ENCODE measurements at places on chromosomes 12 and 14.

DNA sequence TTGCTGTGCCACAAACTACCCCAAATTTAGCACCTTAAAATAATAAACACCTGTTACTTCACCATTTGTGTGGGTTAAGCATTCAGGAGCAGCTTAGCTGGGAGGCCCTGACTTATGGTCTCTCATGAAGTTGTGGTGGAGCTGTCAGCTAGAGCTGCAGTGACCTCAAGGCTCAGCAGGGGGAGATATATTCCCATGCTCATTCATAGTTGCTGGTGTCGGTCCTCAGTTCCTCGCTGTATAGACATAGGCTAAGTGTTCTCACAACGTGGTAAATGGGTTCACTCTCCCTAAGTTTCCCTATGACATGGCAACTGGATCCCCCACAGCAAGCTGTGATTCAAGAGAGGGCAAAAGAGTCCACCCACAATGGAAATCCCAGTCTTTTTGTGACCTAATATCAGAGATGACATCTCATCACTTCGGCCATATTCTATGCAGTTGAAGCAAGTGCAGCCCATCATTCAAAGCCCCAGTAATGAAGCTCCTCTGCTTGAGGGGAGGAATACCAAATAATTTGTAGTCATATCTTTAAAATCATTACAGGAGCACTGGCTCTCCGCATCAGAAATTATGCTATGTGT is 41.1 kb downstream of the PRB3 start:
- peak; percentile 31 for DNase-seq

- DNase-seq: no peak
Observed at GRCh38 chr12:93099792-93100191, 170.7 kb upstream of the EEA1 start.

DNA sequence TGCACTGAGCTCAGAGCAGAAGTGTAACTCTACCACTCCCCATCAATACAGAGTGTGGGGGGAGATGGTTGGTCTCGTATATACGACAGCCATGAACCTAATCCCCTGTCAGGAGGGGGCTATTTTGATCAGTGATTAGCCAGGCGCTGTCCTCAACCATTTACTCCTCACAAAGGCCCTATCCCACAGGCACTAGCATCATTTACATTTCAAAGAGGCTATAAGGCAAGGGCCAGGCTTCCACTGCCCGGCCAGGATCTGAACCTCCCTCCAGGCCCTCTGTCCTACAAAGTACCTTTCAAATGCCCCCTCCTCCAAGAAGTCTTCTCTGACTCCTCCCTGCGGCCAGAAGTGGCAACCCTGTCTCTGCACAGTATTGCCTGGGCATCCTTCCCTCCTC is 74.7 kb downstream of the ITPK1 start:
- no peak for DNase-seq

GRCh38 chr12:80498059-80498728 is 54.2 kb downstream of the PTPRQ start:
- DNase-seq: no peak

DNA sequence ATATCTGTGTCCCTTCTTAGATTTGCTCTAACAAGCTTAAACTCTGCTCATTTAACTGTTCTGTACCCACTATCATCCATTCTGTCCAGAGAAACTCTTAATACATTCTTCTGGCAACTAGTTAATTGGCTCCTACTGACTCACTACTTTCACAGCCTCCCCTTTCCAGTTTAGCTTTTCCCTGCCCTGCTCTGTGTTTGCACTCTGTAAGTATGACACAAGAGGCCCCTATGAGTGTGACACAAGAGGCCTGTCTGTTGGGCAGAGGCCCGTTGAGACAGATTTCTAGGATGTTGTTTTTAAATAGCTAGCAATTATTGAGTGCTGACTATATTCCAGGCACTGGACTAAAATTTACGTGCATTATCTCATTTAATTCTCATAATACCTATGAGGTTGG is 246.0 kb upstream of the DAAM1 start:
- peak; percentile 8 for DNase-seq

DNA sequence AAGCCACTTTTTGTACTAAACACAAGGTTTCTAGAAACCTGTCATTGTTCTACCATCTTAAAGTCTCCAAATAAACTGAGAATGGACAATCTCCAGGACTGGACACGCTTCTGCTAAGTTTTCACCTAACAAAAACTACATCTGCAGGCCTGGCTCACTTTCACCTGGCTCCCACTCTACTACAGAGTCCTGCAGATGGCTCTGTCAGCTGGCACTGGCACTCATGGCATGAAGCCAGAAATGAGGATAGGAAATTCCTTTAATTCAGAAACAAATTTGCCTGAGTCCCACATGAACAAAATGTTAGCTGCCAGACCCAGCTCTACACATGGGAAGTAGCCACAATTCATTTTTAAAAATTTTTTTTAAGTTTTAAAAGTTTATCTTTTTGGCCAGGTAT is 42.1 kb downstream of the STXBP6 start:
- peak; percentile 20 for DNase-seq

GRCh38 chr14:32404784-32405573 is 75.9 kb downstream of the AKAP6 start:
- DNase-seq: no peak

DNA sequence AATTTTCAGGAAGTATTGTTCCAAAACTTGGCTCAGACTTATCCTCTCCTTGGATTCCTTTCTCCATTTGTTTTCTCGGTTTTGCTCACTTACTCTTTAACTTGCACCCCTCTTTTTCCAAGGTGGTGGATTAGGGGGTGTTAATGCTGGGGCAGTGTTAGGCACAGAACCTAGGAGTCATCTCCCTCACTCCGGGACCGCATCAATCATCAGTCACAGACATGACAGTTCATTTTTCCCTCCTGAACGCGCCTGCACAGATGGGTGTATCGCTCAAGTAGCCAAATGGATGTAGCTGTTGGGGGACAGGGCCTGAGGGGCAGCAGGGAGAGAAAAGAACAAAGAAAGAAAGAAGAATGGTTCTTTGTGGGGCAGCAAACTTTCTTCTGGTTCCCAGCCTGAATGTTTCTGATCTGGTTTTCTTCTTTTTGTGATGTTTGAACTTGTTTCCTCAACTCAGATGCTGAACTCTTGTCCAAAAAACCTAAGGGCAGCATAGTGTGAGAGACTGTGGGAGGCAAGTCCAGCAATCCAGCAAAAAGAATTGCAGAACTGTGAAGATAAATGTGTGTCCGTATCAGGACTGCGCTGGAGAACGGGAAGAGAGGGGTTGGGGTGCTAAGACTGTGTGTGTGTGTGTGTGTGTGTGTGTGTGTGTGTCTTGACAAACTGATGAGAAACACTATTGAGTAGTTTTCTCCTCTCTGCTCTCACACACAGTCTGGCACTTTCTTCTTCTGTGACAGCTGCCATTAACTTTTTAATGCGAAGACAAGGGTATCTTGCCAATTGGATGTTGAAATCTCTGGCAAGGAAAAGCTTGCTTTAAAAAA is 131.1 kb downstream of the FBXL14 start:
- DNase-seq: no peak

DNA sequence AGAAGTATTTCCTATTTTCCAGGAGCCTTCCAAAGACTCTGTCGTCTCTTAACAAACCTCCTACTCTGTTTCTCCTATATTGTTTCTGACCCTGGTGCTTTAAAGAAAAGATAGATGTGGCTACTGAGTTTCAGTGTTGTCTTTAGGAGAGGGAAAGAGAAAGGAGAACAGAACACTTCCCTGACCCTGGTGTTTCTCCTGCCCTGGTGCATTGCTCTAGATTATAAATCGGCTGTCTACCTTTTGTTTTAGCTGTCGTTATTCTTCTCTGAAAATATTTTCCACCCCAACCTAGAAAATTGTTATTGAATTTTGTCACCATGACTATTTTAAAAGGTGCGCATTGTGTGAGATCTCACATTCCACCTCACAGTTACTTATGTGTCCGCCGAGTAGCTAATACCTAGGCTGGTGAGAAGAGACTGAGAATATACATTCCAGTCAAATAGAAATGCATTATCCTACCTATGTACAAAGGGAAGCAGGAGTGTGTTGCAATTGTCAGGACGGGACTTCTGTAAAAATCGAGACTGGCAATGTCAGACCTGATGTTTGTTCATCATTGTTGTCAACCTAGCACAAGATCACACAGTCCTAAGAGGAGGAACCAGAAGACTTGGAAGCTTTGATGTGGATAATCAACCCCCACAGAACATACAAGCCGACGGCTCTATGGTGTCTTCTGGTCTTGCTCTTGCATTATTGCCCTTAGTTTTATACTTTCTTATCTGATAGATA is 108.7 kb upstream of the SLC38A4 start:
- DNase-seq: no peak

GRCh38 chr14:97413966-97414717 is 617.0 kb downstream of the VRK1 start:
- no peak for DNase-seq

- no peak for DNase-seq
Observed at GRCh38 chr12:104960464-104960863, 2.4 kb upstream of the SLC41A2 start.

- peak; percentile 16 for DNase-seq
Observed at GRCh38 chr14:101665478-101666078, 95.9 kb upstream of the PPP2R5C start.
